ENCODE measurements at places on chromosomes 11 and 22.

DNA sequence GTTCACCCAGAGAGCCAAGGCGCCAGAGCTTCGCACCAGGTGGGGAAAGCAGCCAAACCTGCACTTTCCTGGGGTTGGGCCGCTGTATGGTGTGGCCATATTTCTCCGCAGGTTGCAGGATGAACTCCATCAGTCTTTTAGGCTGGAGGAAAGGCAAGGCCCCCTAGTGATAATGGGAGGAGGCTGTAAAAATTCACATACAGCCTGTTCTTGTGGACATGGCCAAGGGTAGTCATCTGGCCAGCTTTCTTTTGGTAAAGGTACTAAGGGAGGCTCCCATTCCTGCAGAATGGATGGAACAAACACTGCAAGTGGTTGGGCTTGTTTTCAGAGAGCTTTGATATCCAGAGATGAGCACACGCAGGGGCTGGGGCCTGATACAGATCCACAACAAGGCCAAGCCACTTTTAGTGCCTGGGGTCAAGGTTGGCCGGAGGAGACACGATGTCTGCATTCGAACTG, 29.6 kb downstream of the C22orf31 start:
- no peak for DNase-seq

DNA sequence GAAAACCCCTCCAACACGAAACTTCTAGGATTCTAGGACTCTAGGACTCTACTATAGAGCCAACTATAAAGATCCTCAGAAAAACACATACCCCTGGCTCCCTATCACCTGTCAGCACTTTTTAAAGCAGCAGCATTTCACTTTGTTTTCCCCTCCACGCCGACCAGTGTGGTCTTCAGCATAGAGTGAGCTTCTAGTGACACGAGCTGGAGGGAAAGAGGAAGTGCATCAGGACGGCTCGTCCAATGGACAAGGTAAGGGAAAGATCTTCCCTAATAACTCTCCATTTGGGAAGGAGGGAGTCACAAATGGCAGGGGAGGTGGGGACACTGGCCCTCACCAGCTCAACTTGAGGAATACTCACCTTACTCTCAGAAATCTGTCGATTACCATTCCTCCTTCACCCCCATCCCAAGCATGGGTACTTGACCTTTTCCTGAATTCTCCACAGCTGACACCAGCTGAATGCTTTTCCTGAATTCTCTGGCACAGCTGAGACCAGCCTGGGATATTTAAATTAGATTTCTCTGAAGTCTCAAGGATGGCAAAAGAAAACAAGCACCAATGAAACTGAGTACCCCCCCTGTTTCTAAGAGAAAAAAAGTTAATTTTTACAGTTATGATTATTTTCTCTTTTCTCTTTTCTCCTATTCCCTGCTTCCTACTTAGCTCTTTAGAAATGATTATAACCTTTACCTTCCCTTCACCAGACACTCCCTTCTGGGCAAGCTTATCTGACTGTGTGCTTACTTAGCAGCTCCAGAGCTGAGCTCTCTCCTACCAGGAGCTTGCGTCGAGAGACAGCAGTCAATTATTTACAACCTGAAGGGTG, 33.3 kb upstream of the NNMT start:
- DNase-seq = peak; percentile 63

DNA sequence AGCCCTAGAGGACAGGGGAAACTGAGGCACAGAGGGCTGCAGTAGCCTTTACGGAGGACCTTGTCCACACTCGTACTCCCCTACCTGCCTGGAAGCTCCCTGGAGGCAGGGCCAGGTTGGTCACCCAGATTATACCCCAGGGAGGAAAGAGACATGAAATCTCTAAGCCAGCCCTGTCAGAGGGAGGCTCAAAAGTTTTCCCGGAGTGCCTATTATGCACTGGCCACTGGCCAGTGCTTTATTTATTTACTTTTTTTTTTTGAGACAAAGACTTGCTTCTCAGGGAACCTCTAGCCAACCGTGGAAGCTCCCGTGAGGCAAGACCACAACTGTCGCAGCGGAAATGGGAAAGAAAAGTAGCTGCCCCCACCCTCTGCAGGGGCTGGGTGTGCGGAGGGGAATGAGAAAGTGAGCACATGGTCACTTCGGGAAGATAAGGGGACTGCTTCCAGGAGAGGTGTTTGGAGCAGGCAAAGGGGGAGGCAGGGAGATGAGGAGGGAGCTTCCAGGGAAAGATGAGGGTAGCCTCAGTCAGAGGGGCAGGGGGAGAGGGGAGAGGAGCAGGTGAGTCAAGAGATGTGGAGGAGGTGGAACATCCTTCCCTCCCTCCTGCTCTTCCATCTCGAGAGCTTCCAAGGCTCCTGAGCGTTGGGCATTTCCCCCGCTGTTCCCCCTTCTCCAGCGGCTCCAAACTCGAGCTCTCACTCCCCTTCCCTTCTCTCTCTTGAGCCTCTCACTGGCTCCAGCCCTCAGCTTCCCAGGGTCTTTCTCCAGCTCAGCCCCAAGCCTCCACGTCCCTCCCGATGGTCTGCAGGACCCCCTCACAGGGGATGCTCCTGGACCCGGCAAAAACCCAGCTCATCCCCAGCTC, 4.3 kb downstream of the IL2RB start:
- no peak for DNase-seq

GRCh38 chr11:113260096-113260425, 54.3 kb upstream of the TTC12 start:
- DNase-seq = no peak

GRCh38 chr22:44933666-44934453, 75.9 kb downstream of the PHF21B start:
- DNase-seq = no peak

Measured in suppressor macrophage (primary cell).